ENCODE measurements at places on chromosomes 6 and 20.

DNA sequence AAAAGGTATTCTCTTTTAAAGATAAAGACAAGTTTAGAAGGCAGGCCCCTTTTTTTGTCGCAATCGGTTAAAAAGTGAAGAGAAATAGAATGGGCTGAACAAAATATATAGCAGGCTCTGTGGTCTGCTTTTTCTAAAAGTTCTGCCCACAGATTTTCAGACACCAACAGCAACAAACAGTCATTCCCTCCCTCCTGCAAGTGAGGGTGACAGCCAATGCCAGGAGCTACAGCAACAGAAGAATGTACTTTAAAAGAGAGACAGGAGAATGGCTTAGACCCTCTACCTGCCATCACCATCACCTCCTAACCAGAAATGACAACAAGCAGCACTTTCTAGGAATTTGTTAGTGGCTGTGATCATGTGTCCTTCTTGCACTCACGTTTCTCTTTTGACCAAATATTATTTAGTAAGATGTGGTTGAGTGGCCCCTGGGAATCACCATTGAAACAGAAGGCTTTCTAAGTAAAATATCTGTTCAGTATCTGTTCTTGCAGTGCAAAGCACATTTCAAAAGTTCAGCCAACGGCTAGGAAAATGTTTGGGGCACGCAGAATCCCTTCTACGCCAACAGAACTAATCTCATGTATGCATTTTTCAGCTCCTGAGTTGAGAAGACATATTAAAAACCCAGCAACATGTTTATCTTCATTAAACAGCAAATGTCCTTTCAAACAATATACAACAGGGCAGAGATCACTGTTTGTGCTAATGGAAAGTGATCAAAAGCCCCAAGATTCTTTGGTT is 248.5 kb downstream of the ATXN1 start:
- DNase-seq = no peak

DNA sequence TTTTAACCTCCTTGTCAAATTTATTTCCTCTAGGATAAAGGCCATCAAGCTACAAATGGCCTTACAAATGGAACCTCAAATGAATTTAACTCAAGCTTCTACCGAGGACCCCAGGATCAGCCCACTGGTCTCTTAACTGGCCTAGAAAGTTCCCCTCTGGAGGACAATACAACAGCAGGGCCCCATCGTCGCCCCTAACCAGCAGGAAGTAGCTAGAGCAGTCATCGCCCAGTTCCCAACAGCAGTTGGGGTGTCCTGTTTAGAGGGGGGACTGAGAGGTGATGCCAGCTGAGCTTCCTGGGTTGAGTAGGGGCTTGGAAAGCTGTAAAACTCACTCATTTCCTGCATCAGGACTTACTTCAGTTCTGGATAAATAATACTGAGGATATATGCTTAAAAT is 25.6 kb downstream of the CEP85L start:
- DNase-seq = no peak

DNA sequence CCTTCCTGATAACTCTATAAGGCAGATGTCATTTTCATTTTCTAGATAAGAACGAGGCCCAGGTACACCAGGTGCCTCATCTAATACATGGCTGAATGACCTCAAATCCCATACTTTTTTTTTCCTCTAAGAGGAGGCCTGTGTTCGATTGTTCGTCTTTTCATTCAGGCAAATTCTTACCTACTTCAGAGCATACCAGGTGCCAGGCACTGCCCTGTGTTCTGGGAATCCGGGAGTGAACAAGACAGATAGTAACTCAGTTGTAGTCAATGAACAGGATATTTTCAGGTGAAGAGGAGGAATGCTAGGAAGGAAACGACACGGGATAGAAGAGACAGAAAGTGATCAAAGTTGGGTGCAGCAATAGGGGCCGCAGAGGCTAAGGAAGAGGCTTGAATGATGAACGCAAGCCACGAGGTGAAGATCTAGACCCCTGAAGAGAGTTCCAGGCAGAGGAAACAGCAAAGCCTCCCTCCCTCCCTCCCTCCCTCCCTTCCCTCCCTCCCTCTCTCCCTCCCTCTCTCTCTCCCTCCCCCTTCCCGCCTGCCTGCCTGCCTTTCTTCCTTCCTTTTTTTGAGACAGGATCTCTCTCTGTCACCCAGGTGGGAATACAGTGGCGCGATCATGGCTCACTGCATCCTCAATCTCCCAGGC is 150.1 kb upstream of the ZNF217 start:
- DNase-seq = no peak

- no peak for DNase-seq
Observed at GRCh38 chr6:147611992-147612391, 103.5 kb downstream of the SAMD5 start.

DNA sequence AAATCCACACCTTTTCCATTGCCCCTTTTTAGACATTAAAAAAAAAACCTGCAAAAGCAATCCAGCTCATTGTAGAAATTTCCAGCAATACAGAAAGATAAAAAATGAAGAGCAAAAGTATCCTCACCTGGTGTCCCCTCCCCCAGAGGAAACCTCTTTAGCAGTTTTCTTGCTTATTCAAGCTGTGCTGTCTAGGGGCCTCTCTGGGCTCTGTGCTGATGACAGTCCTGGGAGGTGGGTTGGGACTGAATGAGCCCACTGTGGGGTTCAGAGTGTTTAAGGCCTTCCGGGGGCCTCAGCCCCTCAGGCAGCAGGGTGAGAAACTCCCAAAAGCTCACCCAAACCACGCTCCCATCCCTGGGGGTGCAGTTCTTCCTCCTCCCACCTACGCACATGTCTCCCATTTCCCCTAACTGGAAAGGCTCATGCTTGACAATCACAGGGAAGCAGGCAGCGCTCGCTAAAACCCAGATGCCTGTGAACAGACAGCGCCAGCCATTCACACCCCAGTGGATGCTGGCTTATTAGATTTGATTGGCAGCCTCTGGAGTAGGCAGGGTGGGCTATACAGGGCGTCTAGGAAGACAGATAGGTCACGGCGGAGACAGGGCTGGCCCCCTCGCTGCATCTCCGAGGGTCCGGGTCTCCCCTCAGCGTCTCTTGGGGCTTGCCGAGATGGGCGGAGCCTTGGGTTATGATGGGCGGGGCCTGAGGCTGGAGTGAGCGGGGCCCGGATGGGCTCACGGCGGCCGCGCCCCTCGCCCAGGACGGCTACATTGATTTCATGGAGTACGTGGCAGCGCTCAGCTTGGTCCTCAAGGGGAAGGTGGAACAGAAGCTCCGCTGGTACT is 4.6 kb downstream of the GUCA1A start:
- DNase-seq = no peak

DNA sequence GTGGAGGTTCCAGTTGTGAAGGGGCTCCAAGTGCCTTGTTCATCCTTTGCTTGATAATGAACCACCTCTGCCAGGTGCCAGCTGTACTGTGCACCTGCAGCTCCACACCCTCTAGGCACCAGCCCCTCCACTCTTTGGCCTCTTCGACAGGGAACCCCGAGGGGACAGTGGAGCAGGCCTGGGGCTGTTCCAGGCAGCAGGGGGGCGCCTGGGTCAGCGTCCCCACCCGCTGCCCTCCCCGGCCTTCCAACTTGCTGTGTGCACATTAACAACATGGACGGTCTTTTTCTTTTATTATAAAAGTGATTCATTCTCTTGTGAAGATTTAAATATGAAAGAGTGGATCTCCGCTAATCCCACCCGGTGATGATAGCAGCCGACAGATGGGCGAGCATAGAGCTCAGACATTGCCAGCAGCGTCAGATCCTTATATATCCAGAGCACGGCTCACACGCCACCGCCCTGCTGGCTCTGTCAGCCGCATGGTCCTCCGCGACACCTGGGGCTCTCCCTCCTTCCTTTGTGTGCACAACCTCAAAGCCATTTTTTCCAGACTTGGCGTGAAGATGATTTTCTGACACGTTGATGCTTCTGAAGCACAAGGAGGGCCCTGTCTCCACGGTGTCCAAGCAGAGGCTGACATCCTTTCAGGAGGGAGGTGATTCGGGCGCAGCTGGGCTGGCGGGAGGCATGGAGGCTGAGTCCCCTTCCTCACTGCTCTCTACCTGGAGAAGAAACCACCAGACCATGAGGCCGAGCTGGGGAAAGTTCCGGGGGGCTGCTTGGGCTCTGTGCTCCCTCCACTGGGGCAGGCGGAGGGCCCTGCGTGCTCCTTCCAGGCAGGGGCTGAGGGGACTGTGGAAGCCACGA is 22.2 kb upstream of the MRGBP start:
- DNase-seq = no peak

- DNase-seq = no peak
Observed at GRCh38 chr6:109449064-109449794, 6.3 kb downstream of the MICAL1 start.

GRCh38 chr20:54073288-54073687 is 2.9 kb upstream of the BCAS1 start:
- no peak for DNase-seq

- no peak for DNase-seq
Observed at GRCh38 chr20:47318586-47319516, 37.6 kb downstream of the ZMYND8 start.

DNA sequence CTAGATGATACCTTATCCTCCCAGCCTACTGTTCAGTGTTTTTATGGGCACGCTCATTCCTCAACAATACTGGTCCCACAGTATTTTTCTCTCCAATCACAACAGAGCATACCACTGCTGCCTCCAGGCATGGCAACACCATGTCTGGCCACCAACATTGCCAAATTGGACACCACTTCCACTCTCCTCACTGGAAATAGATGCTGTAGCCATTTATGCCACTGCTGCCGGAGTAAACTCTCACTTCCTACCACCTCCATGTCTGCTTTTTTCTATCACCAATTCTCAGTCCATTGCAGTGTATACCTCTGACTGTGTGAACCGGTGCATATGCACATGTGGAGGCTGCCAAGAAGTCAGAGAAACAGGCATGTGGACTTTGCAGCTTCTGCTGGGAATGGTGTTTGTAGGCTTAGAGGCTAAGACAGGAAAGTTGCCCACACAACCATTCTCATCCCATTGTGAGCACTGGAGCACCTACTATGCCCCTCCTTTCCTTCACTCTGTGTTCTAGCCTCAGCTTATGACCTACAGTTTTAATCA is 14.4 kb downstream of the PI3 start:
- no peak for DNase-seq

DNA sequence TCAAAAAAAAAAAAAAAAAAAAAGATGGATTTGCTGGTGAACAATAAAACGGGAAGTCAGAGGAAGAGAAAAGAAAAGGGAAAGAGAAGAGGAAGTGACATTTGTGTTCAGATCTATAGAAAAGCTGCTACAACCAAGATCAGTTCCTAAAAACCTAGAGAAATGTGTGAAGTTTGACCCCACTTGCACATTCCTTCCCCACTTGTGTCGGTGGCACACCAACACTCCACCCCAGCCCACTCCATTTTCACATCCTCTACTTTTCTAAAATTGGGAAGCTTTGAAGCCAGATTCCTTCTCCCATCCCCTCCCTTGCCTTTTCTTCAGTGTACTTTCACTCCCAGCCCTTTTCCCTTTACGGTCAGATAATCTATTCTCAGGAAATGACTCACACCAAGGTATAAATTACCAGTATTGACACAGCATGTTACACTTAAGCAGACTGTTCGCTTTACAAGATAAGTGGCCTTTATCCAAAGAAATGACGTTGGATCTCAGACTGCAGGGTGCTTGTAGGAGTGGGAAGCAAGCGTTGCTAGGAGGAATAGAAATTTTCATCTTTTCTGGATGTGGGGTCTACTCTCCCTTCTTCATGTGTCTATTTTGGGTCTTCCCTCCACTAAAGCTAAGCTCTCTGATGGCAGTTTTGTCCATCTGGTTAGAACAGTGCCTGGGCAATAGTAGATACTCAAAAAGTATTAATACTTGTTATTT is 92.5 kb upstream of the ADGRF1 start:
- no peak for DNase-seq

- no peak for DNase-seq
Observed at GRCh38 chr6:12344961-12345693, 55.0 kb downstream of the EDN1 start.

GRCh38 chr6:52162940-52163908 is 23.0 kb upstream of the IL17A start:
- no peak for DNase-seq

DNA sequence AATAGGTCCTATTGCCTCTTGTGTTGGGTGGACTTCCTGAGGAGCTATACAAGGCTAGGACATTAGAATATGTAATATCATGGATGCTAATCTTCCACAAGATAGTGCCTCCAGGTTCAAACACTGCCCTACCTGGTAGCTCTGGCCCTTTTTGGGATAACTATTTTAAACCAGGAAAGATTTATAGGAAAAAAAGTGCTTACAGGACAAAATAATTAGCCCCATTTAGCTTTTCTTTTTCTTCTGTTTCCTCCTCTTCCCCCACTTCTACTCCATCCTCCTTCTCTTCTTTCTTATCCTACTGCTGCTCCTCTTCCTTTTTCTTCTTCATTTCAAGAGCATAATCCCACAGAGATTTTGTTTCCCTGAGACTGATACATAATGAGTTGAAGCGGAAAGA is 967.4 kb downstream of the PHF3 start:
- DNase-seq = no peak

- DNase-seq = peak; percentile 68
Observed at GRCh38 chr6:149963462-149964307, at the start of gene ULBP1. ULBP1 (plus strand) TSS chr6:149963943; CDS start chr6:149964050, 107 bp downstream.

- no peak for DNase-seq
Observed at GRCh38 chr6:6631534-6632276, 43.2 kb downstream of the LY86 start.
